Retinal pigment epithelial cell (primary cell): ENCODE measurements at places on chromosomes 5 and 9.

GRCh38 chr5:158119961-158120723 is 261.2 kb upstream of the CLINT1 start:
- peak; percentile 51 for DNase-seq

GRCh38 chr5:130386155-130386554 is 481.9 kb downstream of the CHSY3 start:
- no peak for DNase-seq

DNA sequence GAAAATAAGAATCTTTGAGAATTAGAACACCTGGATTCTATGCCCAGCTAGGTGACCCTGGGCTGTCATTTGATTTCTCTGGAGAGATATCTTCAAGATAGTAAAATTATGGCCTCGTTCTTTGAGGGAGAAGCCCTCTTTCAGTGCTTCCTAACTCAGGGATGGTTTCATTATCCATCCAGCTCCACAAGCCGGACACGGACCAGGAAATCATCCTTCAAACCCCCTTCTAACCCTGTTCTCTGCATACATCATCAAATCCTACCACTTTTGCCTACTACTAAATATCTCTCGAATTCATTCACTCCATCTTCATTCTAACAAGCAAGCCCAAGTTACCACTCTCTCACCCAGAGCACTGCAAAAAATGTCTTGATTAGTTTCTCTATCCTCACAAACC is 57.2 kb downstream of the MAPKAP1 start:
- no peak for DNase-seq

DNA sequence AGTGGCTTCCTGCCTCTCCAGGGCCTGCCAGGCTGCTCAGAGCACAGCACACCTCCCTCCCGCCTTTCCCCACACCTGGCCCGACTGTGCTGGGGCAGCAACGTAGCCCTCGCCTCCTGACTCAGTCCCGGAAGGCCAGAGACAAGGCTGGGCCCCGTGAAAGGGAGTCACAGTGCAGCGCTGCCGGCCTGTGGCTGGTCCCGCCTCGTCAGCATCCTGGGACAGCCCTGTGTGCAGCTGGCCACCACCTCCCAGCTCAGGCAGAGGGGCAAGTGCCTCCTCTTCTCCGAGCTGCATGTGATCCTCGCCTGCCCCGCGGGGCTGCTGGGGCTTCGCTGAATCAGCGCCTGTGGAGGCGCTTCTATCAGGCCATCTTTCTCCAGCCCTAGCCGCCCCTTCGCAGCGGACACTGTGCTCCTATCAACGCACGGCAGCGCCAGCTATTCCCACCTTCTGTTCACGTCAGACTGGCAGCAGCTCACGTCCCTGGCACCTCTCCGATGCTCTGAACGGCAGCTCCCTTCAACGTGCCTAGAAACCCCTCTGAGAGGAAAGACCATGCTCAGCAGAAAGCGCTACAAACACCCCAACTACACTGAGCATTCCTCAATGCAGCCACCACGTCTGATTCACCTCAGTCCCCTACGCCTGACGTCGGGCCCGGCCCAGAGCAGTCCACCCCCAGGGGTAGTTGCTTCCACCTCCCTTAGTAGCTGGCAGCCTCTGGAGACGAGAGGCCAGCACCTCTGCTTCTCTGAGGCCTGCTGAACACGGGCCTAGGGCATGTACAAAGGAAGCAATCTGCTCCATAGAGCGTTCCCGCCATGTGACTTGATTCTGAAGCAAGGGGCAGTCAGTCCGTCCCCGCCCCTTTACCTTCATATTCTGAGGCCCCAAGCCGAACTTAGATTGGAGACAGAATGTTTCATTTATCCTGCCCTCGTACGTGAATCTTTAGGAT is 78.8 kb downstream of the GPR21 start:
- DNase-seq, result no peak

DNA sequence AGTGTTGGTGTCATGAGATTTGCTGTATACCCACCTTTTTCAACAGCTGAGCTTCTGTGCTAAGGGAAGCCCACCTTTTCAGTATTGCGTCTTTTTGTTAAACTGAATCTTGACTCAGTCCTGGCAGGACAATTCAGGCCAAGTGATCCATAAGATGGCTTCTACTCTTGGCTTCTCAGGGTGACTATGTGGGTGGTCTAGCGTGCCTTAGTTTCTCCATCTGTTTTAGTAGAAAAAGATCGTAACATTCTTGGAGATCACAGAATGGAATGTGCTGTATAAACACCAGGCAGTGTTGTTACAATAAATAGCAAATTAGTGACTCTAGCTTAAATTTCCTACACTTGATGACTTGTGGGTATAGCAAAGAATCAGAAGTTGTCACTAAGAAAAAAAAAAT is 66.6 kb downstream of the PCSK5 start:
- no peak for DNase-seq

DNA sequence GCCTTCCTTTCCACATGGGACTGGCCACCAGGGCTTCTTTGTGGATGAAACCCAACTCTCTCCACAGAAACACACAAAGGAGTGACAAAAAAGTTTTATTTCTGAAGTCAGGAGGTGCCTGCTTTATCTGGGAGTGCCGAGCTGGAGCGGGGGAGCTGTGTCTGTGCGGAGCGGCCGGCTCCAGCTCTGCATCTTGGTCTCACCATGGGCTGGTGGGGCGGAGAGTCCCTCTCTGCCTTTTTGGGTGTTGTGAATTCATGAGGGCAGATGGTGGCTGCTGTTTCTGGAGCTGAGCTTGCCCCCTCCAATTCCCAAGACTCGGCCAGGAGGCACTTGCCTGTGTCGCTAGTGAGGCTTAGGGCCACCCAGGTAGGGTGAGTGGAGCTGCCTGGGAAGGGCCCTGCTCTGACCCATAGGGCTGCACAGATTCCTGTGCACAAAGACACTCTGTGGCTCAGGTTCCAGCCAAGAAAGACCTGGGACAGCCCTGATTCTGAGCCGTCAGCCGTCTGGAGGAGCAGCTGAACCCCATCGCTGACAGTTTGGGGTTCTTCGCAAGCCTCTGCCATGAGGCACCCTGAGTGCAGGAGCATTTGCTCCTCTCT is 1.4 kb downstream of the DBH start:
- no peak for DNase-seq

DNA sequence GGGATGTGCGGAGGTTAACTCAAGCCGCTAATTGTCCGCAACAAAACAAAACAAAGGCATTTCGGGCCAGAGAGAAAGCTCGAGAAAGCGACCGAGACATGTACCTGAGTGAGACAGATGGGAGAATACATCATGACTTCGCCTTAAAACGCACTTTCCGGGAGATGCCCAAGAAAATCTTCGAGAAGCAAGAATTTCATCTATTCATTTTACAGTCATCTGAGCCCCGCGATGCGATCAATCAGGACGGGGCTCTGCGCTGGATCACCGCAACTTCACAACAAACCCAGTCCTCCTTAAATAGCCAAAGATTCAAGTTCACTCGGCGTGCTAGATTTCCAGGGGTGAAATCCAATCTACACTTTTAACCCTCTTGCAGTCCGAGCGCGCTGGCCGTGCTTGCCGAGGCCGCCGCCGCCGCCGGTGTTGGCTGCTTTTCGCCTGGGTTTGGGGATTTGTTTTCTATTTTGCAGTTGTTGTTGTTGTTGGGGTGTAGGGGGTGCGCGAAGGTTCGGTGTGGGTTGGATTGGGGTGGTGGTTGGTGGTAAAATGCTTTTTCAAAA is 482 bp downstream of the NFIB start:
- DNase-seq, result no peak

GRCh38 chr5:156409834-156410233 is 82.9 kb downstream of the SGCD start:
- DNase-seq, result no peak

DNA sequence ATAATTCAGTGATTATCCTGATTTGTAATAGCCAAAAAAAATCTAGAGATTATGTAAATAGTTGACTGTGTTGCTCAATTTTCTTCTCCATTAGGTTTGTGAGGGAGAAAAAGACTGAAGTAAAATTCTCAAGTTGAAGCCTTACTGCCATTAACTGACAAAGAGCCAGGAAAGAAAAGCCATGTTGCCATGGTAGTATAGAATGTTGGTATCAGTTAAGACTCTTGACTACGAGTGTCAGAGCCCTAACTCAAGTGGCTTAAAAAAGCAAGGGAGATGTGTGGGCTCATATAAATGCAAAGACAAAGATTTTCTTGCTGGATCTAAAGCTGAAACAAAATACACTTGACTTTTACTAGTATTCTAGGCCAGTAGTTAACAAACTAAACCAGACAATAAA is 571.7 kb downstream of the KCTD16 start:
- DNase-seq, result no peak

DNA sequence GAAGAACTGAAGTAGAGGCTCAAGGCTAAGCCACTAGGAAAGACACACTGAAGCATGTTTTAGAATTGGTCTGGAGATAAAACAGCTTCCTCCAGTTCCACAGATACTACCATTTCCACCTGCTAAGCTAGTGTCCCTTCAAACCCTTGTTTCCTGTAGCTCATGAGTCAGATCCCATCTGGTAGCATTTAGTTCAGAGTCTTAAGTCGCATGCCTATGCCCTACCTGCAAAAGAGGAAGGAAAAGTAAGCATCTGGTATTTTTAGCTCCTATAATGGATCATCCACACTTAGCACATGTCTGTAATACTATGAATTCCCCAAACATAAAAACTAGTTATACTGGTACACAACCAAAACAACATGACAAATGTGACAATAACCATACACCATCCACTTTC is 92.1 kb downstream of the CDKN2A start:
- no peak for DNase-seq

DNA sequence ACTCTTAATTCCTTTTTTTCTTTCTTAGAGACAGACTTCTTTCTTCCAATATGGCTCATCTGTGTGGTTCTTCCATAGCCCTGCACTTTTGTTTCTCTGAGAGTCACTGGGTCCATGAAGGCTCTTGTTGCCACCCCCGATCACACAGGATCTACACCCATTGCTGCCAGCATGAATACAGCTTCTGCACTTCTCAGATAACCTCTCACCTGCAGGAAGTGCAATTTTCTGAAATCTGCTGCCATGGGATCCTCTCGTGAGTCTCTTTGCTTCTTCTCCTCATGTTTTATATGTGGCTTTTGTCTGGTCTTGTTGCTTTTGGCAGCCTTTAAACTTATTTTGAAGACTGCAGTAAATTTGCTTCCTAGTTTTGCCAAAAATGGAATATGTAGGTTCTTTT is 171.2 kb downstream of the TMEM167A start:
- DNase-seq, result no peak

DNA sequence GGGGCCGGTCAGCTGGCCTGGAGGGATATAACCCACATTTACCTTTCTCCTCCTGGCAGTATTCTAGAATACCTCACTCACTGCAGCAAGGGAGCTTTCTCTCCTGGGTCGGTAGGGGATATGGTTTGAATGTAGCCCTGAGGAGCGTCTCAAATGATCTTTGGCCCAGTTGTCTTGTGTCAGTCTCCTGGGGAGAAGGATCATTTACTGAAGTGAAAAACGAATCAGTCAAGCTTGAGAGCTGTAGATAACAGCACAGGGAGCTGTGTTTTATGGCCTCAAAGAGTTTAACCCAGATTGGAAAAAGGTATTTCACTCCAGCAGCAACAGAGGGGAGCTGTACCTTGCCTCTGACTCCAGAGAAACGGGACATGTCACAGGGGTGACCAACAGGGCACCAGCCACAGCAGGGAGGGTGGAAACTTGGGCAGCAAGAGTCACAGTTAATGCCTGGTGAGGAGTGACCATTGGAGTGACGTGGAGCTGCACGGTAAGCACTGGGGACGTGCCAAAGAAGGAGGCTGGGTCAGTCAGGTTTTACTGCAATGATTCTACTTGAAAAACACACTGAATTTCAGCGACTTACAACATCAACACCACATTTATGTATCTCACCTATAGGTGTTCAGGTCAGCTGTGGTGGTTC is 29.8 kb upstream of the ZFR start:
- DNase-seq, result no peak

DNA sequence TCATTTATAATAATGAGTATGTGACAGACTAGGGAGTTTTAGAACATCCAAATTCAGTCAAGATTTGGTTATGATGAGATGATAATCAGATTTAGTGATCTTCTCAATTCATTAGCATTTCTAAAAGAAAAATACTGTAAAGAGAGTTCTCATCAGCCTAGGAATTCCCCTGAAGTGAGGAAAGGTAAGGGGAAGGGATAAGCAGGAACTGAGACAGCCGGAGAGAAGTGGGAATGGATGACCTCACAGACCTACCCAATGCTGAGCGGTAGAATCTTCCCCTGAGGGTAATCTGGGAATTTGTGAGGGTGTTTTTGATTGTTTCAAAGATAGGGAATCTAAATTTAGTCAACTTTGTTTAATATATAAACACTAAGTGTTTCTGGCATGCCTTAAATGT is 16.7 kb upstream of the GPBP1 start:
- DNase-seq, result no peak

DNA sequence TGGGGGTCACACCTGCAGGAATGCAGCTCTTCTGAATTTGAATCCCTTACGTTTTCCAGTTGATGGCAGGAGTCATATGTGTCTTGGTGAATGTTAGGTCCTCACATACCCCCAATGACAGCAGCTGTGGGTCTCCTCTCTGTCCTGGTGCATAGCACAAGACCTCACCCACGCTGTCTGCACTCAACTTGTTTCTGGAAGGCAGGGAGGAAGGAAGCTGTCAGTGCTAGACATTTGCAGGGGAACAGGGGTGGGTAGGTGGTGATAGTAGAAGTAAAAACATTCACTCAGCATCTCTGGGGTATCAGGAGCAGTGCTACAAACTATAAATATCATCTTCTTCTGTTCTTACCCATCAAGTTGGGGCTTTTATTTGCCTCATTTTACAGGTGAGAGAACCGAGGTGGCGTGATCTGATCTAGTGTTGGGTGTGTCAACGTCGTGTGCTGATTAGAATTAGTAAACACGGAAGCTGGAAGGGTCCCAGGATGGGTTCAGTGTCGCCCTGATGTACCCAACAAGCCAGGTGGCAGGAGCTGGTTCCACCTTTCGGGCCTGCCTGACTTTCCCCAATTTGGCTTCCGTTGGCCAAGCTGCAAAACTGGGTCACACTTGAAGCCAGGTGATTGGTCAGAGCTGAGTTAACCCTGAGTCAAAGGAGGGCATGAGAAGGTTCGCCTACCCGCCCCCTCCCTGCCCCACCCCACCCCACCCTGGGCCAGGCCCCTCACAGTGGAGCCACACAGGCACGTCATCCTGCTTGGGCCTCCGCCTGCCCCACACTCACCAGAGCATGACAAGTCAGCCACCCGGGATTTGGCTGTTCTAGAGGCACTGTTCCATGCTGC is 15.8 kb downstream of the ERGIC1 start:
- no peak for DNase-seq

DNA sequence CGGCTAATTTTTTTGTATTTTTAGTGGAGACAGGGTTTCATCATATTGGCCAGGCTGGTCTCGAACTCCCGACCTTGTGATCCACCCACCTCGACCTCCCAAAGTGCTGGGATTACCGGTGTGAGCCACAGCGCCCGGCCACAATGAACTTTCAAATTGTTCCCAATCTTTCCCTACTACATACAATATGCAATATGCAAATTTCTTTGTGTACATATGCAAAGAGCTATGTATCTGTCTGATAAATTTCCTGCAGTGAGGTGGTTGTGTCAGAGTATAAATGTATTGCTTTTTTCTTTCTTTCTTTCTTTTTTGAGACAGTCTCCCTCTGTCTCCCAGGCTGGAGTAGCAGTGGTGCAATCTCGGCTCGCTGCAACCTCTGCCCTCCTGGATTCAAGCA is 48.8 kb upstream of the PLPP1 start:
- no peak for DNase-seq

- DNase-seq, result no peak
Observed at GRCh38 chr9:104071589-104071988, 22.5 kb upstream of the SMC2 start.

GRCh38 chr9:70405808-70406433 is 8.5 kb downstream of the KLF9 start:
- DNase-seq, result no peak
